Stimulated activated naive B cell treated with anti-CD40 and anti-IgM and Interleukin-4, amounts not matched to agents 10 μg/mL and 1 μg/mL and 100 μg/mL, for 72 hours (primary cell): ENCODE measurements at places on chromosomes 6 and 20.

DNA sequence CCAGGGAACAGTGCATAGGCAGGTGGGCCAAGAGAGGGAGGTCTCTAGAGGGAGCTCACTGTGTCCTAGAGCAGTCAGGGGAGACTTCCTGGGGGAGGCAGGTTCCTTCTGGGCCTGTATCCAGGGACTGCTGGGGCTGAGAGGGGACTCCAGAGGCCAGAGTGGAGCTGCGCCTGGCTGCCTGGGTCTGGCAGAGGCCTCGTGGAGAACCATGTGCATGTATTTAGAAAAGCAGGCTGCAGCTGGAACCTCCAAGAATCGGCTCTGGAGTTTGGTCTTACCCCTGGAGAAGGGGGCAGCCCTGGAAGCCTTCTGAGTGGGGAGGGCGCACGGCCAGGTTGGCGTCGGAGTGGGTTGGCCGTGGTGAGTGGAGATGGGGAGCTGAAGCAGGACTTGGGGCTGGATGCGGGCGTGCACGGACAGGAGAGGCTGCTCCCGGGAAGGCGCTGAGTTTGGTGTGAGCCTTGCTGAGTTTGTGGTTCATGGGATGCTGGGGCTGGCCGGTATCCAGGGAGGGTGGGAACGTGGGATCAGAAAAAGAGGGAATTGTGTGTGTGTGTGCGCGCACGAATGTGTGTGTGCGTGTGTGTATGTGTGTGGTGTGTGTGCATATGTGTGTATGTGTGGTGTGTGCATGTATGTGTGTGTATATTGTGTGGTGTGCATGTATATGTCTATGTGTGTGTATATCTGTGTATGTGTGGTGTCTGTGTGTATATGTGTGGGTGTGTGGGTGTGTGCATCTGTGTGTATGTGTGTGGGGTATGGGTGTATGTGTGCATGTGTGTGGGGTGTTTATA, 10.8 kb downstream of the VSTM2L start:
- no peak for DNase-seq

- no peak for DNase-seq
These were observed 74.7 kb downstream of the PTCHD4 start for GRCh38 chr6:48036316-48036715.

DNA sequence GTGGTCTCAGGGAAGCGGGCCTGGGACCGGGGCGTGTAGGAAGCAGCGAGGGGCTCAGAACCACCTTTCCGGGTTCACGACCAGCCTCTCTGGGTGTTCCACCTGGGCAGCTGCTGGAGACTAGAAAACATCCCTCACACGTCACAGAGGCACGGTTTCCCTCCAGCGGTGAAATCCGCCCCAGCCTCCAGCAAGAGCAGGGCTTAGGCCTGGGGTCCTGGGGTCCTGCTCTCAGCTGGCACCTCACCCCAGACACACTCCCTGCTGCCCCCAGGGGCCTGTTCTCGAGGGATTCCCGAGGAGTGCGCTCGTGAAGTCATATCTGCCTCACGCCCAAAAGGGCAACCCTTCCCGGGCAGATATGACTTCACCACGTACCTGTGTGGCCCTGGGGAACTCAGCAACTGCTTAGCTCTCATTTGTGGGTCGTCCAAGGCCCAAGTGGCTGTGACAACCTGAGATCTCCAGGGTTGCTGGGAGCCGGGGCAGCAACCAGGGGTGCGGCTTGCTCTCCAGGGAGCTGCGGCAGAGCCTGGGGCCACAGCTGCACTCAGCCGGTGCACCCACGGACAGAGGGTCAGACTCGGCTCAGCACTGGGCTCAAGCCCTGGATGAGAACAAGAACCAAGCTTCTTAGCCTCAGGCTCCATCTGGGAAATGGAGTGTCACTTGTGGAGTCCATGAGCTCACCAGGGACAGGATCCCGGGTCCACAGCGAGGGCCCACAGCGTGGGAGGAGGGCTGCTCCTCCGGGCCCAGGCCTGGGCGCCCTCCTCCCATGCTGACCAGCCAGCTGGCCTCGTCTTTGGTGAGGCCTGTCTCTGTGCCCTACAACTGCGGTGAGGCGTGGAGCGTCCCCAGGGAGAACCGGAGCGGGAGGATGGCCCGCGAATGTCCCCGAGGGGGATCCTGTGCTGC, 661 bp downstream of the FNDC11 start:
- peak; percentile 54 for DNase-seq

DNA sequence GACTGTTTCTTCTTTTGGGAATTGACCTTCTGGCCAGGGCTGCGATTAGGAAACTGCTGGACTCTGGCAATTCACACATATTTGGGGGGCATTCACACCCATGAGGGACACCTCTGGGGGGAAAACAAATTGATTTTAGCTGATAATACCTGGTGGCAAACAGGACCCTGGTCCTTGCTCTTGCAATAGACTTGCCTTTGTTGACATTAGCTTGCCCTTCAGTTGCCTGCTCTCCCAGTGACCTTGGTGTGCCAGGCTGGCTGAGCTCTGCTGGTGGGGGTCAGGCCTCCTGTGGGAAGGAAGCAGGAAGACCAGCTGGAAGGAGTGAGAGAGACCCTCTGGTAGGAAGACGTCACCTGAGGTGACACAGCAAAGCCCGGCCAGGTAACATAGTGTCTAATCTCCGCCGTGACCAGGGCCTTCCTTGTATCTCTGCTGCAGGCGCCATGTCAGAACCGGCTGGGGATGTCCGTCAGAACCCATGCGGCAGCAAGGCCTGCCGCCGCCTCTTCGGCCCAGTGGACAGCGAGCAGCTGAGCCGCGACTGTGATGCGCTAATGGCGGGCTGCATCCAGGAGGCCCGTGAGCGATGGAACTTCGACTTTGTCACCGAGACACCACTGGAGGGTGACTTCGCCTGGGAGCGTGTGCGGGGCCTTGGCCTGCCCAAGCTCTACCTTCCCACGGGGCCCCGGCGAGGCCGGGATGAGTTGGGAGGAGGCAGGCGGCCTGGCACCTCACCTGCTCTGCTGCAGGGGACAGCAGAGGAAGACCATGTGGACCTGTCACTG, 5.3 kb downstream of the CDKN1A start:
- no peak for DNase-seq

GRCh38 chr6:110981202-110981600, 637 bp upstream of the RPF2 start:
- DNase-seq, result no peak

DNA sequence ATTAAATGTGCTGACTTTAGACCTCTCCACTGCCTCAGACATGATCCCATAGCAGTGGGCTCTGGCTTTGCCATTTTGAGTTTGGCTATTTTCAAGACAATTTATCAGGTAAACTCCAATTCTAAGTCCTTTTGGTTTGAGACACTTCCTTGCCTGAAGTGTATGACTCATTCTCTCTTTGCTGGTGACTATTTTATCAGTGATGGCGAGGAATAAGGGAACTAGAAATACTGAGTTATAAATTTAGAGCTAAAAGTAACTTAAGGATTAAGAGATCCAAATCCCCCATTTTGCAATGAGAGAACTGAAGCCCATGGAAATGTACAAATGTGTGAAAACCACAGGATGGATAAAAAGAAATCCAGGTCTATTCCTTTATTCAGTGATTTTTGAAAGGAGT, 30.9 kb upstream of the CD83 start:
- DNase-seq, result no peak

DNA sequence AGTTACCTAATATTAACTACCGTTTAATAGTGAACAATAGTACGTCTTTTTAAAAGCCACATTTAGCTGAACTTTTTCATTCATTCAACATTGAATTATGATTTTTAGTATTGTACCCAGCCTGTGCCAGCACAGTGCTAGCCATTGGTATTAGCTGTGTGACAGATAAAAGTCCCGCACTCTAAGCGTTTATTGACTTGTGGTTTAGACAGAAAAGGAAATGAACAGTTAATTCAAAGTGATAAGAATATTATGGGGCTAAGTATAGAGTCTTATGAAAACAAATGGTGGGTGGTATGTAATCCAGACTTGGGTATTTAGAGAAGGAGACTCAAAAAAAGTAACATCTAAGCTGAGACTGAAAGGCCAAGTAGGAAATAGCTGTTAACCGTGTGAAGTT, 202.3 kb downstream of the RPS12 start:
- no peak for DNase-seq

DNA sequence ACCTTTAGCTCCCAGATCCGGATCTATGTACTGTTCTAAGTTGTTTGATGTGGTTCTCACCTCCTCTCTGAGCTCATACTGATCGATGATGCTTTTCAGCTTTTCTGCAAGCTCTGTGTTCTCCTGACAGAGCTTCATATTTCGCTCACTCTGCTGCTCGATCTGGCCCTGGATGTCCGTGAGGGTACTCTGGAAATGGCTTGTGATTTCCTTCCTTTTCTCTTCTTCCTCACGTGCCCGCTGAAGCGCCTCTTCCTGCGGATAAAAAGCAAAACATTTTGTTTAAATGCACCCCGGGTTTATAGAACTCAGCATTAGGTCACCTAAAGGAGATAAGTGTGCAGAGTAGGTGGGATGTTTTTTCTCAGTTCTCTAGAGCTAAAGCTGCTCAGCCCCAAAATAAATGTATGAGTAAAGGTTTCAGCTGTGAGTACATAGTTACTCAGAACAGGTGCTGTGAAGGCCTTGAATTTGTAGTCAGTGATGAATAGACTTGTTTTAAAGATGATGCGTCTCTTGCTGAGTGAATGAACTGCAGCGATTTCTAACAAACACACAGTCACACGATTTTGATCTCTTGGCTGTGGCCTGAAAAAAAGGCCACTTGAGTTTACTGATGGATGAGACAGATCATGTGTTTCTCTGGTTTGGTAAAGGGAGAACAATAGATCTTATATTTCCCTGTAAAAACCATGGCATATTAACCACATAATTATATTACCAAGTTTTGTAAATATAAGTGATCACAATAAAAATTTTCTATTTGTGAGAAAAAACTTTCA, 29.1 kb downstream of the TXLNB start:
- DNase-seq, result no peak

- no peak for DNase-seq
These were observed 709 bp upstream of the ASXL1 start for GRCh38 chr20:32357375-32357868.

GRCh38 chr6:133730881-133731280, 158.0 kb upstream of the TCF21 start:
- no peak for DNase-seq

GRCh38 chr6:52522151-52522626, 54.7 kb downstream of the TRAM2 start:
- DNase-seq, result no peak

DNA sequence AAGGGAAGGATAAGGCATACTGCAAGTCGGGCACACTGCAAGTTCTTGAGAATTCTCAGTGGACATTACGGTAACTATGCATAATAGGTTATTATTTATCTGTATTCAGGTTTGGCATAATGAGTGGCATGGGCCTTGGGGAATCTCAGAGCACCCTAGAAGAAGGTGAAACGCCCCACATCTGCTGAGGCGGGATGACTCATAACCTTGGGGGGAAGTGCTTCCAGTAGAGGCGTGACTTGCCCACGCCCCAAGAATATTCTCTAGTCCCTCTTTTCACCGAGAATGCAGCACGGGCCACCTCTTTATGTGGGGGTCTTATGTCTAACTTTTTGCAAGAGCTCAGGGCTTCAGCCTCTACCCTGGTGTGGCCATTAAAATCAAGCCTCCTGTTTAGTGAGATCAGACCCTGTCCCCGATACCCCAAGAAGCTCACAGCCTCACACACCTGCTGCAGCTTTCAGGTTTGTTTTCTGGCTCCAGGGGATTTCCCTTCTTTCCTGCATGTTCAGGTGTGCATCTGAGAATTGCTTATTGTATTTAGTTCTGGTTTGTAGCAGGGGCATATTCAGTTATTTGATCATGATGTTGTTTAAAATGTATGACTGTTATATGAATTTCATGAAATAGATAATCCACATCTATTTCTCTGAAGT, 19.1 kb downstream of the ZFP64 start:
- peak; percentile 16 for DNase-seq

GRCh38 chr6:28355743-28356665, 6.3 kb downstream of the ZKSCAN3 start:
- peak; percentile 57 for DNase-seq

GRCh38 chr6:23055523-23055922, 486.2 kb downstream of the HDGFL1 start:
- DNase-seq, result no peak

DNA sequence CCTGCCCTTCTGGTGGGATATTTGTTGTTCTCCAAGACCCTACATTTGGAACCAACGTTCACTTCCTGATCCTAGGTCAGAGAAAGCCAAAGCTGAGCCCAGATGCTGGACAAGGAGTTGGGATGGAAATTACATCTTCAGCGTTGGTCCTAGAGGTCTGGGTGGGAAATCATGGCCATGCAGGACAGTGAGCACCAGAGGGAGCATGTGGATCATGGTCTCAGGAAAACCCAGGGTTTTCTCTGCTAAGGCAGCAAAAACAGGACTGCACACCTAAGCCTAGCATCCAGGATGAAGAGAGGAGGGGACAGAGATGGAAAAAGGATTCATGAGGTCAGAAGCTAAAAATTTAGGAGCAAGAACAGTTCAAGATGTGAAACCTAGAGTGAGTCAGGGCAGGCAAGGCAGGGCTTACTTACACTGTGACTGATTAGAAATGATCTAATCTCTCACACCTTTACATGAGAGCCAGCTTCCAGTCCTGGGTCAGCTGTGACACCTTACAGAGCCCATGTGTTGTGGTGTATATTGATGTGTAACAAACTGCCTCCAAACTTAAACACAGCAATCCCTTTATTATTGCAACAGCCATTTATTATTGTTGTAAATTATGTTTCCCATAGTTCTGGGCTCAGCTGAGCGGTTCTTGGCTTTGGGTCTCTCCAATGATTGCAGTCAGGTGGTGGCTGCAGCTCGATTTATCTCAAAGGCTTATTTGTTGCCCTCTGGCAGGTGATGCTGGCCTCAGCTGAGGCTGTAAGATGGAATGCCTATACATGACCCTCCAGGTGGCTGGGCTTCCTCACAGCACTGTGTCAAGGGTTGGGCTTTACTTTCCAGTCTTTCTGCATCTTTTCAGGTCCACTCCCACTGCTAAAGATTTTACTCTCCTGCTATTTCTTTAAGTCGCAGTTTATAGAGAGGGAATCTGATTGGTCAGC, 6.5 kb downstream of the C20orf202 start:
- no peak for DNase-seq

DNA sequence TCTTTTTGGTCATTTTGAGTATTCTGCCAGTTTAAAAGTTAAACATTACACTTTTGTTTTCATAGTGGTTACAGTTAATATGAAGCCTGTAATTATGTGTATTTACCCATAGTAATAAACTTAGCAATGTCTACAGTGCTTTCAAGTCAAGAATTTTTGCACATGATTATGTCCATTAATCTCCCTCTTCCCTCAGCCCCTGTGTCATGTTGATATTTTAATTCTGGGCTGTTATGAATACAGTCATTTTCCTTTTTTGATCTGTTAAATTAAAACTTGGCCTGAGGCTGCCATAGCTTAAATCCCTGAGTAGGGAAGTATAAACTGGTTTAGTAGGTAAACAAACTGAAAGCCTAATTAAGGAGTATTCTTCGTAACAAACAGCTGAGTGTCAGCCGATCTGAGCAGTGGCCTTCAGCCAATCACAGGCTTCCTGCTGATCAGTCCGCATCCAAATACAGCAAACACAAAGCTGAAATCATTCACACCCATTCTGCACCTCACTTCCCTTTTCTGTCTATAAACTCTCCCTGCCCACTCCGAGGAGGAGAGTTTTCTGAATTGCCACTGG, 9.5 kb upstream of the SFT2D1 start:
- peak; percentile 37 for DNase-seq
